Urinary bladder (tissue), 4 donors: ENCODE measurements at places on chromosomes 7 and 10. TPM values are rescaled to one million over a fixed set of nuclear protein-coding genes. Genes with fewer than 3 reads are reported as not detected.

- DNase-seq, result no peak
Observed at GRCh38 chr7:70416986-70417655, 714.8 kb upstream of the GALNT17 start.

Gene PRLHR
- 0.16 TPM for polyA plus RNA-seq

Gene ACSM6
- polyA plus RNA-seq, result 0.42 TPM

GRCh38 chr10:108523016-108523800, 1358.7 kb upstream of the SORCS1 start:
- DNase-seq, result no peak

DNA sequence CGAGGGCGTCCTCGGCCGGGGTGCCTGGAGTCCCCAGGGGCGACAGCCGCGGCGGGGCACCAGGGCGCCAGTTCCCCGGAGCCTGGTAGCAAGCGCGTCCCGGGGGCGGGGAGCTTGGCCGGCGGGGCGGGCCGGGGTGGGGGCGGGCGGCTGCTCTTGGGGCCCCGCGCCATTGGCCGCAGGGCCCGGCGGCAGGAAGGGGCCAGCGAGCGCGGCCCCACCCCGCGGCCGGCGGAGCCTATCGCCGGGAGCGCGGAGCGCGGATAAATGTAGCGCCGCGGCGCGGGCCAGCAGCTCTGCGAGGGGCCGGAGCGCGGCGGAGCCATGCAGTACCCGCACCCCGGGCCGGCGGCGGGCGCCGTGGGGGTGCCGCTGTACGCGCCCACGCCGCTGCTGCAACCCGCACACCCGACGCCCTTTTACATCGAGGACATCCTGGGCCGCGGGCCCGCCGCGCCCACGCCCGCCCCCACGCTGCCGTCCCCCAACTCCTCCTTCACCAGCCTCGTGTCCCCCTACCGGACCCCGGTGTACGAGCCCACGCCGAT, at the start of gene HHEX:
Gene HHEX (plus strand): TSS at position 293 of the 548 bp plus-strand sequence. CDS start 32 bp downstream, at position 325.
- DNase-seq, result no peak

- DNase-seq, result no peak
Observed at GRCh38 chr7:38273286-38273995, at the start of gene TARP. Gene TARP, minus strand, starts transcription at chr7:38273636.

GRCh38 chr10:24898501-24898900, 53.9 kb downstream of the PRTFDC1 start:
- DNase-seq, result no peak

DNA sequence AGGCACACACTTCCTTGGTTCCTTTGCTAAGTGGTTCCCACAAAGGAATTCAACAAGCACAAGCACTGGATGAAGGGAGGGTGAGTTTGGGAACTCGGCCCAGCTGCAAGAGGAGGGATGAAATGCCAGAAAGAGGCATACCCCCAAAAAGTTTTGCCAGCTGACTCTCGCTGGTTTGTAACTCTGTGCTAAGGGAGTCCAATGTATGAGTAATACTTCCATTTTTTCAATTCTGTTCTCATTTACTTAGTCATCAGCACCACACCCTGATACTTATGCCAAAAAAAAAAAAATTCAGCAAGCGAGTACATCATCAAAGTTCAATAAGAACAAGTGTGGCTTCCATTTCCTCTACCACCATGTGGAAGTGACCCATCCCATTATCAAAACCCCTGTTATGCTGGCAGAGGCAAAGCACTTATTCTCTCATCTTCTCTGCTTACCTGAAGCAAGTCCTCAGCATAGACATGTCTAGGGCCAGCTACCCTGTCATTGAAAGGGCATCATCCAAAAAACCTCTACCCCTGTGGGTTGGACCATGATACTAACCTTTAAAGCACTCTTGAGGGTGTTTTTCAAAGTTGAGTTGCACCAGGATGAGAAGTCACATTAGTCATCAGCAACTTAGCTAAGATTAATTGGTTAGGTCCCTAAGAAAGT, 6.9 kb upstream of the HYCC1 start:
- no peak for DNase-seq

Gene PKD2L1
- polyA plus RNA-seq, result not detected

DNA sequence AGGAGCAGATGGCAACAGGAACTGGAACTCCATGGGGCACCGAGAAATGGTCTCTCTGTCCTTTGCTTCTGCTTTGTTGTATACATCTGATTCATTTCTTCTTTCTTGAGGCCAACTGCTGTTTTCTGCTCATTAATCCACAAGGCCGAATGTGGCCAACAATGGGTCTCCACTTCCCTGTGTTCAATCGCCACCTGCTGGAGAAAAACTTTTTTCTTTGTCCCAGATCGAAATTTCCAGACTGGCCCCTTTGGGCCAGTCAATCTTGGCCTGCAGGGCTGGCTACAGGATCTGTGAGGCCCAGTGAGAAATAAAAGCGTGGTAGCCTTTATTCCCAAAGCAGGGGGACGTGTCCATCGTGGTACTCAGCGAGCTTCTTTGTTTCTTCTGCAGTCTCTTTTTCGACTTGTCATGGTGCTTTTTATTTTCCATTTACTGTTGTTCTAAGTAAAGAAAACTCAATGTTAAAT, 58.8 kb downstream of the PARP12 start:
- no peak for DNase-seq

Gene TCAF2
- 3.1 TPM for polyA plus RNA-seq

Gene RAPGEF5
- 12.6 TPM for polyA plus RNA-seq
